ENCODE measurements at places on chromosomes 6 and 20. TPM values are rescaled to one million over a fixed set of nuclear protein-coding genes. Genes with fewer than 3 reads are reported as not detected.

The ADGRF1 gene
- 82.6 TPM for total RNA-seq

GRCh38 chr20:46279103-46279502, 29.2 kb downstream of the CDH22 start:
- H3K36me3 ChIP-seq: no peaks in the 10 kb centered on the region
- no peak overlapping the region for H3K27ac ChIP-seq
- peaks cover 9% of the 10 kb centered on the region for H3K4me1 ChIP-seq
- no peak for DNase-seq
- H3K27me3 ChIP-seq: peaks cover 66% of the 10 kb centered on the region

DNA sequence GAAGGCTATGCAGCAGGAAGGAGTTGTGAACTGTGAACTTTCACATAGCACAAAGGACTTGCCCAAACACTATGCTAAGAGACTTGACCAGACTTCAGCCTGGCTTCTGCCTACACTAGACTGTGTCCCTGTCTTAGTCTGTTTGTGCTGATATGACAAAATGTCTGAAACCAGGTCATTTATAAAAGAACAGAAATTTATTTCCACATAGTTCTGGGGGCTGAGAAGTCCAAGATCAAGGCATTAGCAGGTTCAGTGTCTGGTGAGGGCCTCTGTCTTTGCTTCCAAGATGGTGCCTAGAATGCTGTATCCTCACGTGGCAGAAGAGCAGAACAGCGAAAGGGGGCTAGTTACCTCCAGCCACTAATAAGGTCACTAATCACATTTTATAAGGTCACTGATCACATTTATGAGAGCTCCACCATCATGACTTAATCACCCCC, 16.0 kb upstream of the MCM3 start:
- no peak overlapping the region for H3K27ac ChIP-seq
- H3K4me1 ChIP-seq: no peaks in the 10 kb centered on the region
- DNase-seq: no peak
- no peaks in the 10 kb centered on the region for H3K36me3 ChIP-seq
- no peaks in the 10 kb centered on the region for H3K27me3 ChIP-seq

GRCh38 chr20:3172933-3173609, at the start of gene LZTS3:
TSS of gene LZTS3 (minus strand) at chr20:3173549. CDS start at chr20:3167163, 6,386 bp downstream.
- no peaks in the 10 kb centered on the region for H3K27me3 ChIP-seq
- peaks cover 12% of the 10 kb centered on the region for H3K4me1 ChIP-seq
- H3K4me3 ChIP-seq: peak within 1 kb of the TSS; percentile 92
- DNase-seq: peak; percentile 35
- no peaks in the 10 kb centered on the region for H3K36me3 ChIP-seq
- H3K27ac ChIP-seq: no peak within 1 kb of the TSS

DNA sequence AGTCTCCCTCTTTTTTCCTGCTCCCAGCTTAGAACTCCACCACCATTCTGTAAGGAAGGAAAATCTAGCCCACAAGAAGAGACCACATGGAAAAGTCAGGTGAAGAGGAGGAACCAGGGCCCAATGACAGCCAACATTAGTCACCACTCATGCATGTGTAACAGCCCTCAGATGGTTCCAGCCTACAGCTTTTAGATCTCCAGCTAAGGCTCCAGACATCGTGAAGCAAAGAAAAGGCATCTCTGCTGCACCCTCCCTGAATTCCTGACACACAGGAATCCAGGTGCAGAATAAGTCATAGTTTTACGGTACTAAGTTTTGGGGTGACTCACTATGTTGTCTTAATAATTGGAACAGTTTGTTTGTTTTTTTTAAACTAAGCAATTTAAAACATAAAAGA, 25.5 kb downstream of the DCDC2 start:
- no peaks in the 10 kb centered on the region for H3K36me3 ChIP-seq
- peaks cover 49% of the 10 kb centered on the region for H3K4me1 ChIP-seq
- DNase-seq: peak; percentile 89
- H3K4me3 ChIP-seq: no peak overlapping the region
- no peak overlapping the region for H3K27ac ChIP-seq

The SLC22A2 gene
- total RNA-seq: not detected

DNA sequence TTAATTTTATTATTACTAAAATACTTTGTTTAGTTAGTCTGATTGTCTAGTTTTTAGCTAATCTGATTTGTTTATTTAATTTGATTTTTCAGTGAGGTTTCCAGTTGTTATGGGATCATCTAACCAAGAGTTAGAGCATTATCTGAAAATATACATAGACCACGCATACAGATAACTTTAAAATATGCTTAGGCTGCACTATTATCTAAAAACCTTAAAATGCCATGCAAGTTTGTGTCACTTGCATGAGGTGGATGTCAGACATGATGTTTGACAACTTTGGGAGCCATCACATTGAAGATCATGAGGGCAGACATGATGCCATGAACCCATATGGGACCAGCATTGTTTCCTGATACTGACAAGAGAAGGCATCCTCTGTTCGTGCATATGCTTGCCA, 610.3 kb downstream of the KHDRBS2 start:
- DNase-seq: no peak
- H3K27ac ChIP-seq: no peak overlapping the region
- H3K36me3 ChIP-seq: no peaks in the 10 kb centered on the region
- H3K4me1 ChIP-seq: no peaks in the 10 kb centered on the region

DNA sequence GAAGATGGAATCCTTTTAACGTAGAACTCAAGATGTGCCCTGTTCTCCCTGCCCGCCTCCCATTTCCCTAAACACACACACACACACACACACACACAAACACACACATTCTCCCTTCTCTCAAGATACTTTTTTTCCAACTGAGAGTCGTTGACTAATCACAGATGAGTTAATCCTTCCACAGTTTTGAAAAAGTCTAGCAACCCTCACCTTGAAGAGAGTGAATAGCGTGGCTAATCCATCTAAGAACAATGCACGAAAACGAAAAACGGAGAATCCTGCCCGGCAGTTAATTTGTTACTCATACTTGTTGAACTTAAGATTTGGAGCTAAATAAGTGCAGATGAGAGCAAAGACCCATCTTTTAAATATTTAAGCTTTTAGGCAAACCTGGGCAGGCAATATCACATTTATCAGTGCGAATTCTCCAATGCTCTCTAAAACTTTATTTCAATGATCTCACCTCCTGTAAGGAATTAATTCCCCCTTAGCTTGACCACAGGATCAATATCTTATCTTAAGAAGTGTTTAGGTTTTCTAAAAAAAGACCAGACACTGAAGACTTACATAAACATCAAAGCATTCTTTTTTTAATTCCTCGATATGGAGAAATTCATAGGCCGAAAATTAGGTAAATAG, 1.1 kb downstream of the AGPAT4 start:
- peak overlapping the region; percentile 85 for H3K4me3 ChIP-seq
- DNase-seq: no peak
- H3K4me1 ChIP-seq: peaks cover 29% of the 10 kb centered on the region
- H3K27me3 ChIP-seq: no peaks in the 10 kb centered on the region
- H3K27ac ChIP-seq: peak overlapping the region; percentile 45
- no peaks in the 10 kb centered on the region for H3K36me3 ChIP-seq

The CST4 gene
- 0.98 TPM for total RNA-seq

Data from PC-3 (cell line).